ENCODE measurements at places on chromosomes 7 and 10. TPM values are rescaled to one million over a fixed set of nuclear protein-coding genes. Genes with fewer than 3 reads are reported as not detected.

- no peak for DNase-seq
Measured at GRCh38 chr7:123824754-123825067, 20.3 kb upstream of the HYAL4 start.

Gene HHEX
- polyA plus RNA-seq = 7.7 TPM

GRCh38 chr10:124802313-124802675 lies 675 bp downstream of the ABRAXAS2 start:
- DNase-seq = no peak

DNA sequence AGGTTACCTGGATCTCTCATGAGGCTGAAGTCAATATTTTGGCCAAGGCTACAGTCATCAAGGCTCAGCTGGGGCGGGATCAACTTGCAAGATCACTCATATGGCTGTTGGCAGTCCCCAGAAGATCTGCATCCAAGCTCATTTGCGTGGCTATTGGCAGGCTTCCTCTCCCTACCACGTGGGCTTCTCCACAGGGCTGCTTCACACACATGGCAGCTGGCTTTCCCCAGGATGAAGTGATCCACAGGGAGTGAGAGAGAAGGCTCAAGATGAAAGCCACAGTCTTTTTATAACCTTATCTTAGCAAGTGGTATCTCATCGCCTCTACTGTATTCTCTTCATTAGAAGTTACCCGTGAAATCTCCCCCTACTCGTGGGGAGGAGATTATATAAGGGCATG lies 167.4 kb downstream of the TMEM26 start:
- DNase-seq = no peak

Gene SPDYE9
- polyA plus RNA-seq = not detected

DNA sequence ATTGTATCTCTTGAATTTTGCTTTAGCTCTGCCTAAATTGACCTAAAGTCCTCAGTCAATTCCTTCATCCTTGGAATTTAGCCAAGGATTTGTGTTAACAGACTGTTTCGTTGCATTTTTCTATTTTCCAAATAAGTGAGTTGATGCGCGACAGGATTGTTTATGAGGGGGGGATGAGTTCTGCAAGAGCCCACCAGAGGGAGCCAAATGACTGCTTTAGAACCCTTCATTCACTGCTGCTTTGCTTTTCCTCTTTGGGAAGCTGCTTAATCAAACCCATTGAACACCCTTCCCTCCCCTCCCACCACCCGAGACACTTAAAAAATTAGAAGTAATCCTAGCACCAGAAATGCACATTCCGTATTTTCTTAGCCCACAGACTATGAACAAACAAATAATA lies 33.7 kb upstream of the PTF1A start:
- peak; percentile 58 for DNase-seq

DNA sequence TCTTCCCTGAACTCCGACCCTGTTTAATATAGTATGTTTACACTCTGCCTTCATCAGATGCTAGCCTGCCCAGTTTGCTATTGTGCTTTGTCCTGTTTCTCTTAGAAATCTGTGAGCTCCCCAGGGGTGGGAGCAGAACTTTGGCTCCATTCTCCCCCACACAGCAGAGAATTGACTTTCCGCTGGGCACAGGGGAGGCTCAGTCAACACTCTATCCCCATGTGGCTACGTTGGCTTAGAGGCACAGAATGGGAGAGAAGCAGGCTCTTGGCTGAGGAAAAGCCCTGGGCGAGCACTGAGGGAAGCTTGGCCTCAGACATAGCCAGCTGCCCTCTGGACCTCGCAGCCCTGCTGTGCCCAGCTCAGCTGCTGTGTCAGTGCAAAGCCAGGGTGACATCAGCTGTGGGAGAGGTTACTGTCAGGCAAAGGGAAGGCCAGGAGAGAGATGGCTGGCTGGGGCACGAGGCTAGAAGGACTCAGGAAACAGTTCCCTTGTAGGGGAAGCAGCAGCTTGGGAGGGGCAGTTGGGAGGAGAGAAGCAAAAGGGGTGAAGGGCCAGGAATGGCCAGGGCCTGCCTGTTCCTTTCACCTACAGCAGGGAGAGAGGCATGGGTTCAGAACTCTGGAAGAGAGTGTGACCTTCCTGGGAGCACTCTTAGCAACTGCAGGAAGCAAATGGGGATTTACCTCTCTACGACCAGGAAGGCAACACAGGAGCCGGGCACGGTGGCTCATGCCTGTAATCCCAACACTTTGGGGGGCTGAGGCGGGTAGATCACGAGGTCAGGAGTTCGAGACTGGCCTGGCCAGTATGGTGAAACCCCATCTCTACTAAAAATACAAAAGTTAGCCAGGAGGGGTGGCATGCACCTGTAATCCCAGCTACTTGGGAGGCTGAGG lies 5.8 kb upstream of the SCD start:
- DNase-seq = no peak

Gene ADAM12
- polyA plus RNA-seq = 9.6 TPM

- DNase-seq = no peak
Measured at GRCh38 chr10:44742248-44742647, 168.9 kb upstream of the TMEM72 start.

Gene MEIG1
- not detected for polyA plus RNA-seq

DNA sequence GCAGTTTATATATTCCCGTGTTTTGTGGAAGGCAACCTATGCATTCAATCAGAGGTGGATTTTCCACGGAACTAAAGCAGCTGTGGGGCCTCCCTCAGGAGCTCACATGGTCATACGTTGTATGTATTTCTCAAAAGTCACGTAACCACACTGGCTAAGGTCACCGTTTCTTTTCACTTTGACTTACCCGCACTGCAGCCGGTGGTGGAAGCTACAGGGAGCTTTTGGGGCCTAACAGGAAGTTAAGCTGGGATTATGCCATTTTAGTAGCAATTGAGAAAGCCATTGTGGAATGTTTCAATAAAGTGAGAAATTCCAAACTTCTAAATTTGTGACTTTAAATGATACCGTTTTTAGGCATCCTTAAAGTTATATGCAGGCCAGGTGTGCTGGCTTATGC lies 111.2 kb upstream of the KLF6 start:
- DNase-seq = no peak

GRCh38 chr10:123149568-123150270 lies 1.8 kb downstream of the HMX2 start:
- DNase-seq = peak; percentile 42

DNA sequence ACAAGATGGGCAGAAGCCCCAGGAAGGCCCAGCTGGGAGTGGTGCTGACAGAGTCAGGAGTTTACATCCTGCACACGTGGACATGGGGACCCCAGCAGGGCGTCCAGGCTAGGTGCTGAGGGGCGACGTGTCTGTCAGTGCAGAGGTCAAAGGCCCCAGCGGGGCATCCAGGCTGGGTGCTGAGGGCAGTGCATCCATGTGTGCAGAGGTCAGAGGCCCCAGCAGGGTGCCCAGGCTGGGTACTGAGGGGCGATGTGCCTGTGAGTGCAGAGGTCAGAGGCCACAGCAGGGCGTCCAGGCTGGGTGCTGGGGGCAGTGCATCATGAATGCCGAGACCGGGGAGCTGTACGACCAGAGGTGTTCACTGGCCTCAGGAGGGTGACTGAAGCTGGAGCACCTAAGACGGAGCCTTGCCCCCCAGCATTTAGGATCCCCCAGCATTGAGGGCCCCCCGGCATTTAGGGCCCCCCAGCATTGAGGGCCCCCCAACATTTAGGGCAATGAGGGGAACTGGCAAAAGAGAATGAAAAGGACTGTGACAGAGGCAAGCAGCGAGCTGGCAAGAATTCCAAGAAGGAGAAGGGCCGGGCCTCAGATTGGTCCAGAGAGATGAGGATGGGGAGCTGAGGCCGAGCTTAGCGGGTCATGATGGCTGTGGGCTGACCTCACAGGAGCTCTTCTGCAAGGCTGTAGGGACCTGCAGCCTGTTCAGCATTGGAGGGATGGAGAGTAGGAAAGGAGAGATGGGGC lies 474.9 kb downstream of the PTPRN2 start:
- DNase-seq = no peak

DNA sequence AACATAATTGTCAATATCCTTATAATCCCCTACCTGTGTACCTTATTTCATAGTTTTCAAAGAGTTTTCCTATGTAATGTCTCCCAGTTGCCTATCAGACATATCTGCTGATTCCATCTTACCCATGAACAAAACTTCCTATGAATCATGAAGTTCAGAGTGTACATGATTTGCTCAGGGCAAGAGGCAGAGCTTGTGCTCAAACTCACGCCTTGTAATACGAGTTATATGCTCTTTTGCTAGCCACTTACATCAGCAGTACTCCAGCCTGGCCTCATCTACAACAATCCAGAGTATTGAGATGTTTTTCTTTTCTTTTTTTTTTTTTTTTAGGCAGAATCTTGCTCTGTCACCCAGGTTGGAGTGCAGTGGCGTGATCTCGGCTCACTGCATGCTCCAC lies 11.8 kb downstream of the PKD2L1 start:
- DNase-seq = no peak

Gene BRAF
- 4.7 TPM for polyA plus RNA-seq

Gene ARHGAP12
- polyA plus RNA-seq = 9.0 TPM

GRCh38 chr7:113370910-113371309 lies 252.6 kb upstream of the SMIM30 start:
- DNase-seq = peak; percentile 8

DNA sequence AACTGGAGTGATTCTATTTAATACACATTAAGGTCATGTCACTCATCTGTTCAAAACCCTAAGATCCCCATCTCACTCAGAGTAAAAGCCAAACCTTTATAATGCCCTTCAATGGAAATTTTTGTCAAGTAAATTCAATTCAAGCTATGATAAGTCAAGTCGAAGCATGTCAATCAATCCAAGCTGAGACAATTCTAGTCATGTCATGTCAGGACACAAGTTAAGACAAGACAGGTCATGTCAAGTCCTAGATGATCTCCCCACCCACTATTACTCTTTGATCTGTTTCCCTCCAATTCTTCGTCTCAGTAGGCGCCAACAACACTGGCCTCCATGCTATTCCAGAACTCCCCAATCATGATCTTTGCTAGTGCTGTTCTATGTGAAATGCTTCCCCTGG lies 141.4 kb downstream of the MAGI2 start:
- no peak for DNase-seq

DNA sequence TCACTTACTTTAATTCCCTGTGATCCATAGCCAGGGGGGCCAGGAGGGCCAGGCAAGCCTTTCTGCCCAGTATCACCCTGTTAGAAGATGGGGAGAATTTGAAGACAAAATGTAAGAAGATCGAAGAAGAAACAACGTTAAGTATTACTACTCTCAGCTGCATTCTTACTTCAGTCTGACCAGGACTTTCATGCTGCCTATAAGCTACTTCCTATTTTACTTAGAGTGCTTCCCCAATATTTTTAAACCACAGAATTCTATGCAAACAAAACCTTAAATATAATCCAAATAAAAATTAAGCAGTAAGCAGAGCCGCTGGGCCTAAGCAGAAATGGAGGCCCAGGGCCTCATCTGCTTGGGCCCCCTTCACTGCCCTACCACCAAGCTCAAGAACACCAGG lies 117.8 kb downstream of the COL28A1 start:
- no peak for DNase-seq

Gene ZNF804B
- not detected for polyA plus RNA-seq

DNA sequence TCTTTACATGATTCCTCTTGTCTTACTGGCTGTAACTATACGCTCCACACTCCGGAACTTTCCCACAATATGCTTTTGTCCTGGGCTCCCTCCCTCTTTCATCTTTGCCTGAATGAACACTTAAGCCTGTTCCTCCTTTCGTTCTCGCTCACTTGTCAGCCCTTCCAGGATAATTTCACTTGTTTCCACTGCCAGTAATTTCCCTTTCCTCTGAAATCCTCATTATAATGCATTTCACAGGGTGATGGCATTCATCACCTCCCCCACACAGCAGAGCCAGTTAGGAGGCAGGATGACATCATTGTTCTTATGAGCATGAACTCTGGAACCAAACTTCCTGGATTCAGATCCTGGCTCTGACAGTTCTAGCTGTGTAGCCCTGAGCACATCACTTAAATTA lies 372.6 kb downstream of the GPR158 start:
- no peak for DNase-seq

Gene SUN3
- polyA plus RNA-seq = not detected

GRCh38 chr7:124162667-124163066 lies 129.8 kb upstream of the TMEM229A start:
- no peak for DNase-seq

Gene TMEM273
- not detected for polyA plus RNA-seq

DNA sequence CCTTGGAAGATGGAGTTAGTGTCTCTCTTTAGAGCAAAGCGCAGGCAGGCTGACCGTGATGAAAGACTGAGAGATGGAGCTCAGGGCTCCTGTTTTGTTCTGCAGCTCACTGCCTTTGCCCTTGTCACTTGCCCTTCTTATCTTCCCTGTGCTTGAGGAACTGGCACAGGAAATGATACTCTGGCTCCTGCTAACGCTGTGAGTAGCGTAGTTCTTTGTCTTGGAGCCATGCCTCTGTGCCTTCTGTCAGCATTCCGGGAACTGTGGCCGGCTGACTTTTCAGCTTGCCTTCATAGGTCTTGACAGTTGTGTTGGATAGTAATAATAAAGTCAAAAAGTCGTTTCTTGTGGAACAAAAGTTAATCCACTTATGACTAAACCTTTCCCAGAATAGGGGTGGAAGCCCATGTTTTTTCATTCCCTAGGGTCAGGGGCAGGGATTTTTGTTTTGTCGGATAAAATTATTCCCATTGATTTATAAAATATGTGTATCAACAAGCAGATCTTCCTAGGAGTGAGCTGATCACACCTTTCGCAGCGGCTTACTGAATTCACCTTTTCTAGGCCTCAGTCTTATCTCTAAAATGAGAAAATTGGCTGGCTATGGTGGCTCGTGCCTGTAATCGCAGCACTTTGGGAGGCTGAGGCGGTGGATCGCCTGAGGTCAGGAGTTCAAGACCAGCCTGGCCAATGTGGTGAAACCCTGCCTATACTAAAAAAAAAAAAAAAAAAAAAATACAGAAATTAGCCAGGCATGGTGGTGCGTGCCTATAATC lies 16.6 kb upstream of the TMEM236 start:
- DNase-seq = no peak

DNA sequence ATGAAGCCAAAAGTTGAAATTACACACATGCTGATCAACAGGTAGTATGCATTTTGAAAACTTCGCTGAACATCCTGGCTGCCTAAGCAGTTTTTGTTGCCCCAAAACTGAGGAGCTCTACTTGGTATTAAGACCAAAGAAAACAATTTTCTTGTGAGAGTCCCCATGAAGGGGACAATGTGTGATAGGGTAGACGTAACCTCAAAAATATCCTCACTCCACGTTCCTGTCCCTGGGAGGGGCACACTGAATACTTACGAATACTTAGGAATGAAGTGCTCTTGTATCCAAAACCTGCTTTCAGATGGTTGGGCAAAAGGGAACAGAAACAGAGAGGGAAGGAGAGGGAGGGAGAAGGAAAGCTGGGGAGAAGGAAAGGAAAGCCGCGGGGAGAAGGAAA lies 24.7 kb downstream of the CCDC6 start:
- no peak for DNase-seq

DNA sequence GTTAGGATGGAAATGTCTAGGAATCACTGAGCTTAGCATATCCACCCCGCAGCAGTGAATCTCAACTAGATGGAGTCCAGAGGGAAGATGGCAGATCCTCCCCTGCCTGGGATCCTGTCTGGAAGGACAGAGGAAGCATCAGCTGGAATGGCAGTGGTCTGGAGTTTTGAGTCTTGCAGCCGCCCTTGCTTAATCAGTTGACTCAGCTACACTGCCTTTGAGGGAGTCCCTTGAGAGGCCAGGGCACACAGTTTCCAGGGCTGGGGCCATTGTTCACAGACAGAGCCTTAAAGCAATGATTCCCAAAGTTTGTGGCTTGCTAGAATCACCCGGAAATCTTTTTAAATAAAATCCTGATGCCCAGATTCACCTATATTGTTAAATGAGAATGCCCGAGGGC lies 128.1 kb downstream of the NT5C2 start:
- DNase-seq = no peak

Gene NKX1-2
- not detected for polyA plus RNA-seq

Gene AS3MT
- polyA plus RNA-seq = 2.1 TPM

Gene FAM131B
- polyA plus RNA-seq = 4.3 TPM

GRCh38 chr7:90817846-90818245 lies 221.7 kb downstream of the CDK14 start:
- DNase-seq = no peak

Gene HOXA7
- polyA plus RNA-seq = 1.7 TPM
